Activated CD4-positive, alpha-beta T cell treated with anti-CD3 and anti-CD28 coated beads for 4 hours (primary cell): ENCODE measurements at places on chromosomes 4 and X.
A peak's percentile ranks its signal among the peaks of the same experiment; 100 is the strongest.

DNA sequence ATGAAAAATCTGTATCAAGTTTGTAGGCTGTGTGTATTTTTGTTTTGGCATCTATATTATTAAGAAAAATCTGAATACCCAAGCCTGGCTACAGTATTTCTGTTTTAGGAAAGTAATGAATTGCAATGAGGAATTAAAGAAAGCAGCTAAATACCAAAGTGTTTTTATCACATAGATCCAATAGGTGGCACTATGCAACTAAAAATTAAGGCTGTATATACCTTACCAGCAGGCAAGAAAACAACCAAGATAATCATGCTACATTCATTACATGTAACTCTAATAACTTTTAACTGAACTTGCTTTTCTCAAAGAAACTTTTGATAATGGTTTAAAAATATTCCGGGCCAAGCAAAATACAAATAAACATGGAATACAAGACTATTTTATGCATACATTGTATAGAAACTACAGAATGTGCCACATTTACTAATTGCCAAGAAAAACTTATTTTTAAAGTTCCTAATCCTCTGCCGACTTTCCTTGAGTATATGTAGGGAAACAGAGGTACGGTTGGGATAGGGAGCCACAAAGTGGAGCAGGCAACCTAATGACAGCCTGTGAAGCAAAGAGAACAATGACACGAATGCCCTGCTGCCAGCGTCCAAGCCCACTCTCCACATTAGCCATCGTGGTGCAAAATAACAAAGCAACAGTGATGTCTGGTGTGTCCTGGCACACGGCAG is 63.7 kb downstream of the SEC24D start:
- DNase-seq: no peak

DNA sequence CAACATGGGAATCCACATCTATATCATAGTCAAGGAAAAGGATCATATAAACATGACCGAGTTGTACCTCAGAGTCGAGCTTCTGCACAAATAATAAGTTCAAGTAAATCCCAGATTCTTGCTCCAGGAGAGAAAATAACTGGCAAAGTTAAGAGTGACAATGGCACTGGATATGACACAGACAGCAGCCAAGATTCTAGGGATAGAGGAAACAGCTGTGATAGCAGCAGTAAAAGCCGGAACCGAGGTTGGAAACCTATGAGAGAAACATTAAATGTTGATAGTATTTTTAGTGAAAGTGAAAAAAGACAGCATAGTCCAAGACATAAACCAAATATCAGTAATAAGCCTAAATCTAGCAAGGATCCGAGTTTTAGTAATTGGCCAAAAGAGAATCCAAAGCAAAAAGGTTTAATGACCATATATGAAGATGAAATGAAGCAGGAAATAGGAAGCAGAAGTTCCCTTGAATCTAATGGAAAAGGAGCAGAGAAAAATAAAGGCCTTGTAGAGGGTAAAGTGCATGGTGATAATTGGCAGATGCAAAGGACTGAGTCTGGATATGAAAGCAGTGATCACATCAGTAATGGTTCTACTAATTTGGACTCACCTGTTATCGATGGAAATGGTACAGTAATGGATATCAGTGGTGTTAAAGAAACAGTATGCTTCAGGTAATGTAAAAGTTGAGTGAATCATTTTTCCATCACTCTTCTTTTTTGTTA is 50.4 kb downstream of the FABP2 start:
- DNase-seq: no peak

GRCh38 chr4:128979934-128980333 is 113.4 kb downstream of the SCLT1 start:
- DNase-seq: no peak

- DNase-seq: no peak
Observed at GRCh38 chr4:137896221-137896737, 345.9 kb downstream of the SLC7A11 start.

GRCh38 chr4:74308215-74308614 is at the start of gene EPGN:
Gene EPGN, plus strand, starts transcription at chr4:74308470. Its CDS starts 64 bp downstream, at chr4:74308534.
- no peak for DNase-seq

DNA sequence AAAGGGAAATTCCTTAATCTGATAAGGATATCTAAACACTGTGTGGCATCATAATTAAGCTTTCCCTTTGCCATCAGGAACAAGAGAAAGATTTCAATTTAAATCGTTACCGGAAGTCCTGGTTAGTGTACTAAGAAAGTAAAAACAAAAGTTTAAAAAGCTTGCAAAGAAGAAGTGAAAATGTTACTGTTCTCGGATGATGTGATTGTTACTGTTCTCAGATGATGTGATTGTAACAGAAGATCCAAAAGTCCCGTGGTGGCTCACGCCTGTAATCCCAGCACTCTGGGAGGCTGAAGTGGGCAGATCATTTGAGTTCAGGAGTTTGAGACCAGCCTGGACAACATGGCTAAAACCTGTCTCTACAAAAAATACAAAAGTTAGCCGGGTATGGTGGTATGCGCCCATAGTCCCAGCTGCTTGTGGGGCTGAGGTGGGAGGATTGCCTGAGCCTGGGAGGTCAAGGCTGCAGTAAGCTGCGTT is 62.5 kb downstream of the RGS12 start:
- no peak for DNase-seq

DNA sequence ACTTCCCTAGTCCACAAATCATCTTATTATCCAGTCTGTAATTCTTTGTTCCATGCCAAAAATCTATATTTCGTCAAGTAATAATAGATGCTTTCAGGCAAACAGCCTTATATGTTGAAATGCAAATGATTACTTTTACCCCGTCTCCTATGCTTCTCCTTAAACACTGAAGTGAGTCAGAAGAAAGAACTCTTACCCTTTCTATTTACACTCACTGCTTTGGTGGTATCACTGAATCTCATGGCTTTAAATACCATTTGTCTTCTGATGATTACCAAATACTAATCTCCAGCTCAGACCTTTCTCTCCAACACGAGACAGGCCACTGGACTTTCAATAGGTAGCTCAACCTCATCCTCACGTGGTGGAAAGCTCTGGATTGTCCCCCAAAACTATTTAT is 558.1 kb downstream of the IL1RAPL1 start:
- no peak for DNase-seq

- DNase-seq: no peak
Observed at GRCh38 chr4:145819853-145820181, 118.8 kb downstream of the ZNF827 start.

DNA sequence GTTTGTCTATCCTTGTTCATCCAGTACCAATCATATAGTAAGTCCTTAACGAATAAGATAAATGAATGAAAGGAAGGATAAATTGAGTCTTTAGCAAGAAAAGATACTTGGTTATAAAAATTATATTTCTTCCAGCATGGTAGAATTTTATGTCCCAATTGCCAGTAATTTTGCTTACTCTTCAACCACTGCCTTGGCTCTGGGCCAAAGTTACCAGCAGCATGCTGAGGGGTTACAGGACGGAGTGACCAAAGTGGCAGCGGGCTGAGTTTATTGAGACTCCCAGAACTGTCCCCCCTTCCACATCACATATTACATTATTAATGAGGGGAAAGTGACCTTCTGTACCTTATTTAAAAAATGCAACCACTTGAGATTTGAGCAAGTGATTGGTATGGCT is 121.7 kb downstream of the RASGEF1B start:
- no peak for DNase-seq

- no peak for DNase-seq
Observed at GRCh38 chr4:123709336-123709735, 312.7 kb downstream of the SPRY1 start.

GRCh38 chrX:31012509-31013025 is 59.3 kb downstream of the FTHL17 start:
- DNase-seq: no peak

GRCh38 chr4:87309625-87310024 is 13.1 kb downstream of the HSD17B13 start:
- no peak for DNase-seq

GRCh38 chrX:150348365-150348764 is 14.8 kb upstream of the MAMLD1 start:
- DNase-seq: no peak

DNA sequence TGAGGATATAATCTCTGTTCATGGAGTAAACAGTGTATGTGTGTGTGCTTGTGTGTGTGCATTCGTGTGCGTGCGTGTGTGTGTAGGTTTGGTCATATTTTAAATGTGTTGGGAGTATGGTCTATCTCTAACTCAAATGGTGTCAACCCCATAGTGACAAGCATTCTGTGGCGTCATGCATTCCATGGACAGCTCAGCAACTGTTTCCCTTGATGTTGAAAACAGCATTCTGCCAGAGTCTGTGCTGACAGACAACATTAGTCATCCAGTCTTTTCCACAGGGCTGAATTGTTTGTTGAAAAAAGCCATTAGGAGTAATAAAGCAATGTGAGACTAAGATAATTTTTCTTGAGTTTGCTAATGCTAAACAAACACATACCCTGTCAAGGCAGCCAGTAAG is 706.6 kb downstream of the PCDH19 start:
- DNase-seq: no peak

DNA sequence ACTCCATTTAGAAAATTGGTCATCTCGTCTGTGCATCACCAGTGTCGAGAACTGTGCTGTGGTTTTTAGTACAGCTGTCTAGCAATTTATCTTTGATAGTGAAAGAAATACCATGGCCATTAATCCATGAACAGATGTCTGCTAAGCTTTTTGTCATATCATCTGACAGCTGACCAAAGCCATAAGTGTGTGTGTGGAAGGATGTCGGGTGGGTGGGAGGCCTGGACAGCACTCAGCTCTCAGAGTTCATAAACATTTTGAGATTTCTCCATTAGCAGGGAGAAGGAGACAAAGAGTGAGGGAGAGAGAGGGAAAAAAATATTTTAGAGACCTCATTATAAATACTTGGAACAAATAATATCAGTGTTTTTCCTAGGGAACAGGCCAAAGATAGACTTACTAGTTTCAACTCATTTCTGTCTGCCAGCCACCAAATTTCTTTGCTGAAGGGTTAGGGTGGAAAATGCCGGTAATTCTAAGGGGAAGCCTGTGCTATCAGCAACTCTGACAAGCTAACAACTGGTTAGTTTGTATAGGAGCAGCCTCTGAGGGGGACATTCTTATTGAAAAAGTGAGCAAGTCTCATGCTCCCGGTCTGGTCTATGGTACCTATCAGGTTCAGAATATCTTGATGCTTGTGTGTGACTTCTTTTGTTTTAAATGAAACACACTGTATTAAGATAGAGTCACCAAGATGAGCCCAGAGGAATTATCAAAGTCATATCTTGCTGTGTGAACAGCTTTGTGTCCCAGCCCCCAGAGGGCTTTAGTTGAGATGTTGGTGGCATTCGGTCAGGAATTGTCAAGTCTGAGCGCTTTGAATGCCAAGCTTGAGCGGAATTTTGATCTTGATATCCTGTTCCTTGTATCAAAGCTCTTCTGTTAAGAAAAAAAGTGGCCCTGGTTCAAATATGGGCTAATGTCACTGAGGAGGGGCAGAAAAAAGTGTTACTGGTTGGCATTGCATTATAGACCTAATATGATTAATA is 41.9 kb upstream of the PDLIM3 start:
- no peak for DNase-seq

DNA sequence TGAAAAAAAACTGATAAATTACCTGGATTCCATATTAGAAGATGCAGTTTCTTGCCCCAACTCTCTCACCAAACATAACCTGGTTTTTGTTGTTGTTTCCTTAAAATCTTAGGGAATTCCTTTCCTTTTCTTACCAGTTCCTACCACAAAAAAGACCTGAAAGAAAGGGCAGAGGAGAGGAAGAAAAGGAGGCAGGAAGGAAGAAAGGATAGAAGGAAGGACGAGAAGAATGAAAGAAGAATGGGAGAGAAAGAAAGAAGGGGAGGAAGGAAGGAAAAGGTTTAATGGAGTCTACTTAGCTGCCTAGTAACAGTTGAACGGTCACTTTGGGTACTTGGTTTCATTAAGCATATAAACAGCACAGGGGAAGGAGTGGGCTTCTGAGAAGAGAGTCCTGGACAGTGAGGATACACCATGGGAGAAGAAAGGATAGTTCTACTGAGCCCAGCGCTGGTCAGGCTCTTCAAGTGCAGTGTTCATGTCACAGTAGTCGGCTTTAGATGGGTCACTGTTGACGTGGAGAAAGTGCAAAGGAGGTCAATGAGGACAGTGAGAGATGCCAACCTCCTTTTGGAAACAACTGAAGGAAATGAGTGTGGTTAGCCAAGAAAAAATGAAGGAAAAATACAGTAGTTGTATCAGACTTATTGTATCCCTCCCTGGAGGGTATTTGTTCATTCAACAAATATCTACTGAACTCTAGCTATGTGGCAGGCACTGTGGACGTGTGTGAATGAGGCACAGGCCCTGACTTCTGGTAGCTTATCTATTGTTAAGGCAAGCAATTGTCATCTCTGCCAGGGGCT is 1.1 kb upstream of the CHIC2 start:
- no peak for DNase-seq

- no peak for DNase-seq
Observed at GRCh38 chr4:149145803-149146202, 669.8 kb downstream of the IQCM start.

GRCh38 chrX:49186125-49187027 is at the start of gene PRICKLE3:
Gene PRICKLE3, minus strand, starts transcription at chrX:49186373. Its CDS starts 76 bp downstream, at chrX:49186297.
- DNase-seq: peak; percentile 71

- no peak for DNase-seq
Observed at GRCh38 chrX:113391875-113392274, 551.2 kb upstream of the AMOT start.

DNA sequence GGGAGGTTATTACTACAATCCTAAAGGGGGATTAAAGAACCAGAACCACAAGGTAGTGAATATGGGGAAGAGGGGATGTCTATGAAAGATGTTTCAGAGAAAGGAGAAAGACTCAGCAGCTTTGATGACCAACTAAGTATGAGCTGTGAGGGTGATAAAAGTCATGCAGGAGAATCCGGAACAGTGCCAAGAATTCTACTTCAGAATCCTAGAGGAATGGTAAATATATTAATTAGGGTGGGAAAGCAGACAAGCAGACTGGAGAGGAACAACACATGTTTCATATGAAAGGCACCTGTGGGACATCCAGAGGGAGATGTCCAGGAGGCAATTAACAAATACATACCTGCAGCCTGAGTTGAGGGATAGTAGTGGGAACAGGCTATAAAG is 642.2 kb upstream of the DIPK2B start:
- DNase-seq: no peak
